Activated gamma-delta T cell (primary cell): ENCODE measurements at places on chromosomes 7 and 10.

DNA sequence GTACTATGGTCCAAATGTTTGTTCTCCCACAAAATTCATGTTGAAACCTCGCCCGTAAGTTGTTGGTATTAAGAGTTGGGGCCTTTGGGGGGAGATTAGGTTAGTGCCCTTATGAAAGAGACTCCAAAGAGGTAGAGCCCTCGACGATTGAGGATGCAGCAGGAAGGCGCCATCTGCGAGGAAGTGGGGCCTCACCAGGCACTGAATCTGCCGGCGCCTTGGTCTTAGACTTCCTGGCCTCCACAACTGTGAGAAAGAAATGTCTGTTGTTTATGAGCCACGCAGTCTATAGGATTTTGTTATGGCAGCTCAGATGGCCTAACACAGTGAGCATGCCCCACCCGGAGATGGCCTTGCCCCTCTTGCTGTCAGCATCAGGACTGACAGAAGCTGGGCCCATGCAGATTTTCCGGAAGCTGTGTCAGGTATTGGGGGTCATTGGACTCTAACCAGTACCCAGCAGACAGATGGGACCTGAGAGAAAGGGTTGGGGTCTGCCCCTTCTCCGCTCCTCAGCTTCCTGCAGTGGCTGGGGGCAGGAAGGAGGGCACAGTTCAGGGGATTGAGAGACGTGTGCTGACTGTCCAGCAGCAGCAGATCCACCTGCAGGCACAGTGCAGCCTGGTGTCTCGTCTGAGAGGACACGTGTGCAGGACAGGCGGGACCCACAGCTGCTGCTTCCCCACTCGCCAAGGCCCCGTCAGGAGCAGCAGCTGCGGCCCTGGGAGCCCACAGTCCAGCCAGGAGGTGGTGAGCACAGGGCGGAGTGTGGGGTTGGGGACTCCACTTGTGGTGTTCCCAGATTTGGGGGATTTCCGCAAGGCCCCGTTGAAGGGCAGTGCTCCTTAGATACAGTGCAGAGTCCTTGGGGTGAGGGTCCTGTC, 47.8 kb downstream of the MGMT start:
- DNase-seq: no peak

GRCh38 chr10:70381471-70382421, 679 bp downstream of the LRRC20 start:
- no peak for DNase-seq

DNA sequence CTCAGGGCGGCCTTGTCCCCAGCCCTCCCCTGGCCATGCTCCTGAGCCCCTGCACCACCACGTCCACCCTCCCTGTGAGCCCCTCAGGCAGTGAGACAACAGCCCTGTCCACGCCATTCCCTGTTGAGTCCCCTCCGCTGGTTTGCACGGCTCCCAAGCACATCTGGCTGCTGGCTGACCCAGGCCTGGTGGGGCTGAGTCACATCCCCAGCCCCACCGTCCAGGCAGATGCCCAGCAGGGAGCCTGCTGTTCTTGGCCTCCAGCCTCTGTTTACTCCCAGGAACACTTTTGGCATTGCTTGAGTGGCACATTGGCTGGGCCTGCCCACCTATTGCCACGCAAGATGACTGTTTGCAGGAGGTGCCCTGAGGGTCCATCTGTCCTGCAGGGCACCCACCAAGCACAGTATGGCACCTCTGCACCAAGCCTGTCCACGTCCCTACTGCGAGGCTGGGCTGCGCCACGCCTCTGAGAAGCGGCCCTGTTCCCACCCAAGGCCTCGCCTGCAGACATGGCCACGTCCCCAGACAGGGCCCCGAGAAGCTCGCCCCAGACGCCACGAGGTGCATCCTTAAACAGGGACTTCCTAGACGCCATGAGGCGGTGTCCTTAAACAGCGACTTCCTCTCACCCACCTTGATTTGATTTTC, 48.4 kb upstream of the INPP5A start:
- no peak for DNase-seq

- no peak for DNase-seq
Measured at GRCh38 chr7:80661729-80662128, 23.3 kb downstream of the CD36 start.

DNA sequence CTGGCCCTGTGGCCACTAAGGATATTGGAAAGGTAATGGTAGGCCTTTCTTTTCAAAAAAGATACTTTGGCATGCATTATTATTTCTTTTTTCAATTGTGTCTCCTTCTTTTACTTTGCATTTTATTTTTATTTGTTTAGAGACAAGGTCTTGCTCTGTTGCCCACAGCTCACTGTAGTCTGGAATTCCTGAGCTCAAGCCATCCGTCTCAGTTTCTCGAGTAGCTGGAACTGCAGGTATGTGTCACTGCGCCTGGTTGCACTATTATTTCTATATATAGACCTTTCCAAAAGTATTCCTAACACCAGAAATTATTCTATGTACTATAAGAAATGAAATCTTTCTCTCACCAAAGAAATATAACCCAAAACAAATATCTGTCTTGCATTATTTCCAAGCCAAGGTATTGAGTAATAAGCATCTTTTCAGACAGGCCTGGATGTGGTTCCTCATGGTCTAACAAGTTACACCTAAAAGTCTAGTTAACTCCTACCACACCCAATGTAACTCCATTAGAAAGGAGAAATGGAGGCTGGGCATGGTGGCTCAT, 500.8 kb upstream of the ANKRD30A start:
- DNase-seq: no peak

DNA sequence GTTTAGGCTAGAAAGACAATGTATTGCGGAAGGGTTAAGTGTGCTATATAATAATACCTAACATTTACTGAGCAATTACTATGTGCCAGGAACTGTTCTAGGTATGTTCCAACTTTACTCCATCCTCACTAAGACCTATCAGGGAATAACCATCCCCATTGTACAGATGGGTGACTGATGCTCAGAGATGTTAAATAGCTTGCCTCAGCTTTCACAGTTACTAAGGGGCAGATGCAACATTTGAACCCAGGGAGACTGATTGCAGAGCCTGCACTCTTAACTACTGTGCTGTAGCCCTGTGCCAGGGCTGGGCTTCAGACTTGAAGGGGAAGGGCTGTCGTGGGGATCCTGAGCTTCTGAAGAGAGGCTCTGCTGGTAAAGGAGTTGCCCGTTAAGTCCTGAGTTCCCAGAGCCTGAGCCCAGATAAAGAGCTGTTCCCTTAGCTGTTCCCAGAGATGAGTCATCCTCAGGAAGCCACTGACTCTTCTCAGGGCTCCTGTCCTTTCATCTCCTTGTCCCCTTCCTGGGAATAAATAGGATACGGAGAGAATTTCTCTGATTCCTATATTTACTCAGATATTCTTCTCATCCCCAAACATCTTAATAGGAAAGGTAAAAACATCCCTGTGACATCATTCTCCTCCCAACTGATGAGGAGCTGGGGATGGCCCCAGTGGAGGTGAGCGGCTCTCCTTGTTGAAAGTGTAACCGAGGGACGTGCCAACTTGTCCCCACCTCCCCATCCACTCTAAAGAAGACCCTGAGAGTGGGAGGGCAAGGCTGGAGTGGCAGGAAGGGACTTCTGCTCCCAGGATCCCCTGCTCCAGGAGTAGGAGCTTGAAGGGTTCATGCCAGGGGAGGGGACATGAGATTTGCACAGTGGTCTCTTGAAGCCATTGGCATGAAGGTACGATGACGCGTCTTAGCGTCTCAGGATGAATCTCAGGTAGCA, 28.0 kb upstream of the HABP2 start:
- DNase-seq: no peak

- peak; percentile 33 for DNase-seq
Measured at GRCh38 chr10:101214446-101215396, 14.5 kb downstream of the LBX1 start.

GRCh38 chr10:5196702-5197113, at the start of gene AKR1C4:
Gene AKR1C4 (plus strand): TSS chr10:5196837. CDS start chr10:5196868, 31 bp downstream.
- no peak for DNase-seq

GRCh38 chr7:50068850-50069551, 24.0 kb downstream of the ZPBP start:
- no peak for DNase-seq

DNA sequence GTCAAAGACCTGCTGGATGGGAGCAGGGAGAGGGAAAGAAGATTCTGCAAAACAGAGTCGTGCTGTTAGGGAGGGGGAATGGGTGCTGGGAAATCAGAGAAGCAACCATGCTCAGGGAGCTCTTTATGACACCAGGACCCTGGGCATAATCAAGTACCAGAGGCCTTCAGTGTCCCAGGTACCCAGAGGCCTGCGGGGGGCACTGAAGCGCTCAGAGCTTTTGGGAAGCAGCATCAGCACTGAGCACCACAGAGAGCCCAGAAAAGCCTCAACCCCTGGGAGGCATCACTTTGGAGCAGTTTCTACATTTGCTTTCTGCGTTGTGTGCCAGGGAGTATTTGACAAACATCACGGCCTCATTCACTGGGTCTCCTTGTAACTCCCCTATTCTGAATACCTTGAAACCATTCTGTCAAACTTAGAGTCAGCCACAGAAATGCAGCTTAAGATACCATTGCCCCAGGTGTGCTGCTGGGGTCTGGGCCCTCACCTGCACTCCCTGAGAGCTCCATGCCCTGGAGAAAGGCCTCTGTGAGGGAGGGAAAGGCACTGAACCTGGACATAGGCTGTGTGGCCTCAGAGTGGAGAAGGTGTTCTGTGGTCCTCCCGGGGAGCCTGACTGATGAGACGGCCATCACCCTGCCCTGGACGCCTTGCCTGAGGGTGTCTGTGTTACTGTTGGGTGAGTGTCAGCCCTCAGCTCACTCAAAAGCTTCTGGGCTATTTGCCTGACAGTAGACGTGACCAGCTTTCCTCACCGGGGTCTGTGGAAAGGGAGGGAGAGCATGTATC, 37.1 kb downstream of the CXCL12 start:
- DNase-seq: no peak

DNA sequence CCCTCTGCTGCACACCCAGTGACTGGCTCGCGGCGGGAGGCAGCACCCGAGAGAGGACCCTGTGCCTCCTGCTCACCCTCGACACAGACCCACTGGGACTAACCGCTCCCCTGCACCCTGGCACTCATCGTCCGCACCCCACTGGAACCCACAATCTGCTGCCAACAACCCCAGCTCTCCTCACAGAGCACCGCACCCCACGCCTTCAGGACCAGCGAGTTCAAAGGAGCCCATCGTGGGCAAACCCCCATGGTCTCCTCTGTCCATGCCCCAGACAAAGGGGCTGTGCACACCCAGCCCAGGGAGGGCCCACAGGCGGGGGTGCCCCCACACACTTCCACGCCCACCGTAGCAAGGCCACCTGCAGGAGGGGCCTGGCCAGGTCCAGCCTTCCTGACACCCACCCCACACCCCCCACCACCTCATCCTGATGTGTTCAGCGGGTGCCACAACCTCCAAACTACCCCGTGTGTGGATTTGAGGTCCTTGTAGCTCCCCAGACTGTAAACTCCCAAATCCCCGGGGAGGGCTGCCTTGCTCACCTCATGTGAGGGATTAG, 14.0 kb downstream of the RASGEF1A start:
- DNase-seq: no peak

- no peak for DNase-seq
Measured at GRCh38 chr7:128352153-128352537, 8.4 kb upstream of the RBM28 start.

DNA sequence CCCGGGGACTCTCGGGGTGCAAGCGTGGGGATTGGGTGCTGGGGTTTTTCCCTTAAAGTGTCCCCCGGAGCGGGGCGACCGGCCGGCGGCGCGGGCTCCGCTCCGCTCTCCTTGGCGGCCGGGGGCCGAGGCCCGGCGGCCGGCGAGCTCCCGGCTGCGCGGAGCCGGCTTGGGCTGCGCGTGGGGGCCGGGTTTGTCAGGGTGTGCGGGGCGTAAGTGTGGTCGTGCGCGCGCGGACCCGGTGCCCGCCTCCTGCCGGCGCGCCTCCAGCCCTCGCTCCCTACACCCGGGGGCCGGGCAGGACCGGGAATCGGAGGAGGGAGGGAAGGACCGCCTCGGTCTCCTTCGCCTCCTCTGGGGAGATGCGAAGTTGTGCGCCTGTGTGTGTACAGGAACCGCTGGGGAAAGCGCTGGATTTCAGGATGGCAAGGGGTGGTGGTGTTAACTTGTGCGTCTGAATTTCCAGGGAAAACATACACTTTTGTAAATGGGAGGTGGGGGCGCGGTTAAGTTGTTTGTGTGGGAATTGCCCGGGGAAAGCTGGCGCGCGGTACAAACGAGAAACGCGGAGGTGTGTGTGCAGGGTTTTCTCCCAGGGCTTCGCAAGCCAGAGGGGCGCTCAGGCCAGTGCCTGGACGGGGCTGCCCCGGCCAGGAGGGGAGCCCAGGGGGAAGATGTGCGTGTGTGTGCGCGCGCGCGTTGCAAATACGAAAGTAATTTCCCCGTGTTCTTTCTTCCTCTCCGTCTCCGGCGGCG, 737 bp downstream of the ZMIZ1 start:
- peak; percentile 33 for DNase-seq

- DNase-seq: no peak
Measured at GRCh38 chr10:27457966-27458365, 46.1 kb upstream of the RAB18 start.

DNA sequence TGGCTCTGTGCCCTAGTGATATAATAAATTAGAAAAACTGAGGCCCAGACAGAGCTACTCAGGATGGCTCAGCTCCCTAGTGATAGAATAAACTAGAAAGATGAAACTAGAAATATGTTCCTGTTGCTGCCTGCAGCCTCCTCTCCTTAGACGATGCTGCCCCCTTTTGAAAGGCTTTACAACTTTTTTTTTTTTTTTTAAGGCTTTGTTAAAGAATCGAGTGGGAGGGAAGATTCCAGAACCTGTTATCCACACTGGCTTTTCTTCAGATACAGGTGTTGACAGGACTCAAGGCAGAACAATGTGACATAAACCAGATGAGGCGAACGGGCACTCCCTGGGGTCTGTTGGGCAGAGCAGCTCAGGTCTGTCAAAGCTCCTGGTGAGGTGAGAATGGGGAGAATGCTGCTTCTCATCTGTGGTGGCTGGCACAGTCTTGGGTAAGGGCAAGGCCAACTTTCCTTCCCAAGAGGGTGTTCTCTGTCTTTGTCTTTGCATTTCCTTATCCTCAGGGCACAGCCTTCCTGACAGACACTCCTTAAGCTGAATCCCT, 175.1 kb downstream of the COBL start:
- DNase-seq: no peak

DNA sequence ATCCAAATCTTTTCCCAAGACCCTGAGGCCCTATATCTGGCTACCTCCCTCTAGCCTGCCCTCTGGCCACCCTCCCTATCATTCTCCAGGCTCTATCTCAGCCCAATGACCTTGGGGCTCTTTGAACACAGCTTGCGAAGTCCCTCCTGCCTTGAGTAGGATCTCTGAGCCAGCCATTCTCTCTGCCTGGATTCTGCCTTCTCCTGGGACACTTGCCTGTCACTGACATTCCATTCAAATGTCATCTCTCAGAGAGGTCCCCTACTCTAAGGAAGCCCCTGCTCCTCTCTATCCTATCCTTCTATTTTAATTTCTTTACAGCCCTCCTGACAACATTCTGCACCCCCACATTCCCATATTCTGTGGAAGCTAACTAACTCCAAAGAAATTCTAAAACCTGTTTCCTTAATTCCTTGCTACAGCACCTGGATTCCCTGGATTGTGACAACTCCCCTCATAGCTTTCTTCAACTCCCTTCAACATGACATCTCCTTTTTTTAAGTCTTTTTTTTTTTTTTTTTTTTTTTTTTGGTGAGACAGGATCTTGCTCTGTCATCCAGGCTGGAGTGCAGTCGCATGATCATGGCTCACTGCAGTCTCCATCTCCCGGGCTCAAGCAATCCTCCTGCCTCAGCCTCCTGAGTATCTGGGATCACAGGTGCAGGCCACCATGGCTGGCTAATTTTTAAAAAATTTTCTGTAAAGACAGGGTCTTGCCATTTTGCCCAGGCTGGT, 81.0 kb upstream of the ASAH2 start:
- no peak for DNase-seq

GRCh38 chr10:117502421-117503243, 39.9 kb upstream of the EMX2 start:
- no peak for DNase-seq
